ENCODE measurements at places on chromosomes 12 and 14. TPM values are rescaled to one million over a fixed set of nuclear protein-coding genes. Genes with fewer than 3 reads are reported as not detected.

GRCh38 chr14:103896578-103896977, 31.7 kb upstream of the TDRD9 start:
- DNase-seq = no peak

Gene EPYC
- total RNA-seq = not detected

GRCh38 chr12:19826980-19827550, 387.8 kb downstream of the AEBP2 start:
- DNase-seq = peak; percentile 26

- DNase-seq = no peak
Measured at GRCh38 chr12:6326316-6327228, 15.3 kb downstream of the TNFRSF1A start.

DNA sequence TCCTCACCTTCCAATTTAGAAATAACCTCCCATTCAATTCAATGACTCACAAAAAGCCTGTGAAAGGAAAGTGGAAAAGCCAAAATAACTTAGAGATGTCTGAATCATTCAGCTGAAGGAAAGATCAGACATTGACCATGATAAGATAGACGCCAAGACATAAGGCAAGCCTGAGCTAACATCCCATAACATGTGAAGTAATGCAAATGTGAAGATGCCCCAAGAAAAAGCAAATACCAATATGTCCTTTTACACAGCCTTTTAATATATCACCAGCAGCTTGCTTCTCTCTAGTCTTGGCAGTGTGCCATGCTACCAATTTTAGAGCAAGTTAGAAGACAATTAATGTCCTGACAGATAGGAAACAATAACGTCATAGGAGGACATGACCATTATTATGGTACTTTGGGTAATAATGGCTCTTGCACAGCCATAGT, 2.4 kb upstream of the NUMB start:
- DNase-seq = no peak

DNA sequence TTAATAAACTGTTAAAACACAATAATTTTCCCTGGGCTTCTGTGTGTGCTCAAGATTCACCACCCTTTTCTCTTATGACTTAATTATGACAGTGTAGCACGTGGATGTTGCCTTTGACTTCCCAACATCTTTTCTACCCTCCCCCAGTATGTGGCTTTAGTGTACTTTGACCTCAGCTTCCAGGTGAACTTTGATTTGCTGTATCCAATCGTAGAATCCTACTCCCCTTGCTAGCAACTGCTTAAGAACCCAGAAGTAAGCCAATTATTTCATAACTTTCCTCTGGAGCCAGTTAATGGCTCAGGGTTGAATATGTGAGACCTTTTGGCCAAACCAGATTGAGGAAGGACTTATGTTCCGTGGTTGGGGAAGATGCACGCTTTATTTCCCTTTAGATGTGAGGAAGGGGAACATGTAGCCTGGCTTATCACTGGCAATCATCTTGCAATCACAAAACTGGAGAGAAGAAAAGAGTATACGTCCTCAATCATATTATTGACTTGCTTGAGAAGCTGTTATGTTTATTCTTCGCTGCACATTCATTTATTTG, 259.6 kb upstream of the ATP2B1 start:
- DNase-seq = no peak

Data from activated T-cell treated with anti-CD3 and anti-CD28 coated beads, Interleukin-2, amount 50 U/mL, for 72 hours (primary cell).